ENCODE measurements at places on chromosomes 3 and 15.
A peak's percentile ranks its signal among the peaks of the same experiment; 100 is the strongest.

DNA sequence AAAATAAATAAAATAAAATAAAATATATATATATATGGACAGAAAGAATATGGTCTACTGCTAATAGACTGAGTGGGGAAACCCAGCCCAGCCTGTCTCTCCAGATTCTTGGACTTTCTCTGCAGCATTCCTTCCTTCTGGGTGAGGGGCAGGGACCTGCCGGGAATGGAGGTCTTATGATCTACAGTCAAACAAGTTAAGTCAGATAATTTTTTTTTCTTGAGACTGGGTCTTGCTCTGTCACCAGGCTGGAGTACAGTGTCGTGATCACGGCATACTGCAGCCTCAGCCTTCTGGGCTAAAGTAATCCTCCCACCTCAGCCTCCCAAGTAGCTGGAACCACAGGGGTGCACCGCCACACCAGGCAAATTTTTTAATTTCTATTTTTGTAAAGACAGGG lies 33.5 kb upstream of the ZNF774 start:
- DNase-seq, result no peak

DNA sequence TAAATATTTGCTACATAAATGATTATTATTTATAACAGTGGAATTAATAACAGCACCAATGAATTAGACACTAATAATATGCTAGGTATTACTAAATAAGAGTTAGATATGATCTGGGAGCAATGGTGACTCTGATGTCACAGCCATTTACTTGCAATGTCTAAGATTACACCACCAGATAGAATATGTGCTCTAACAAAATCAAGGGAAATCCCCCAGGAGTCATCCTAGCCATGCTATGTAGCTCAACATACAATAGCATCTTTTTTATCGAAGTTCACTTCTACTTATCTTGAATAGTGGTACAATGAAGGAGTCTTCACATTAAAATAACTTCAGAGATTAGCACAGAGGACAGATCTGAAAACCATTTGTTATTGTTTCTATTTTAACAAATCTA lies 154.0 kb downstream of the FMN1 start:
- no peak for DNase-seq

GRCh38 chr3:125069452-125069851 lies 13.7 kb upstream of the HEG1 start:
- no peak for DNase-seq

DNA sequence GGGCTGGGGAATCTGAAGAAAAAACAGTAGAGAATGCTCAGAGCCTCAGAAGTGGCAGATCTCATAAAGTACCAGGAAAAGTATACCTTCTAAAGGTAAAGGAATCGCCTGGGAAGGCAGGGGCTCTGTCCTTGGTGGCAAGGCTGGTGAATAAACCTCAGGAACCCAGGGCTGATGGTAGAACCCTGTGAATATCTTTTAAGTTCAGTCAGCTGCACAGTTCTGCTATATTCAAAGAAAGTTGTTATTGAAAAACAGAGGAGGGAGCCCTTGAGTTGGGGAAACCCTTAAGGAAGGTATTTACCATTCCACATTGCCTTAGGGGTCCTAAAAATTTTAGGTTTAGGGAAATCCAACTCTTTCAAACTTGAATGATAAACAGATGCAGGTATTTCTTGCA lies 31.2 kb downstream of the ZPLD1 start:
- no peak for DNase-seq

DNA sequence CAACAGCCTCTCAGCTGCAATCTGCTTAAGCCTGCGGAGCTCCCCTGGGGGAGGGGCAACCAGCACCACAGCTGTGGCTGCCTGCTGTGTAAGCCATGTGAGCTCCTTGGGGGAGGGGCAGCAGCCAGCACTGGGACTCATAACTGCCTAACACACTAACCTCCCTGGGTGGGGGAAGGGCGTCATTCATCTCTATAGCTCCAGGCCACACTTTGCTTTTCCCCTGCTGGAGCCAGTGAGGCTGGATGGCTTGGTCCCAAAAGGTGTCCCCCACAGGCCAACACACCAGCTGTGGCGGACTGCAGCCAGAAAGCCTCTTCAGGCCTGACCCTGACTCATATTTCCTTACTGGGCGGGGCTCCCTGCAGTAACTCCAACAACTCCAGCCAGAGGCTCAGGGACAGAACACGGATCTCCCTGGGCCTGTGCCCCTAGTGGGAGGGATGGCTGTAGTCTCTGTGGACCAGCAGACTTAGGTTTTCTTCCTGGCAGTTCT lies 129.8 kb downstream of the PPM1L start:
- peak; percentile 89 for DNase-seq

- DNase-seq, result no peak
These were observed 4.9 kb downstream of the ZIC4 start for GRCh38 chr3:147401421-147401820.

Measured in RPMI8226 (cell line).